ENCODE measurements at places on chromosomes 6 and 20. TPM values are rescaled to one million over a fixed set of nuclear protein-coding genes. Genes with fewer than 3 reads are reported as not detected.

DNA sequence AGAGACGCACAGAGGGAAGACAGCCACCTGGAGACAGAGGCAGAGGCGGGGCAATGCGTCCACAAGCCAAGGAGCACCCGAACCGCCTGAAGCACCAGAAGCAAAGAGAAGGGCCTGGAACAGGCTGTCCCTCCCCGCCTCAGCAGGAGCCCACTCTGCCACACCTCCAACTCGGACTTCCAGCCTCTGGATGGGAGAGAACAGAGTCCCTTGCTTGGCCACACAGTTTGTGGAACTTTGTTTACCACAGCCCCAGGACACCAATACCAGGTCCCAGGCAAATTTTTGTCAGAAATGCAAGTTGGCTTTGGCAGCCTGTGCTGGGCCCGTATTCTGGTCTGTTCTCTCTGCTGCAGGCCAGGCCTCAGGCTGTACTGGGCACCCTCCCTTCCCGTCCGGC is 87.5 kb upstream of the RPS6KA2 start:
- H3K4me1 ChIP-seq = no peaks in the 10 kb centered on the region
- no peak overlapping the region for H3K4me3 ChIP-seq
- no peaks in the 10 kb centered on the region for H3K36me3 ChIP-seq
- DNase-seq = no peak
- H3K27me3 ChIP-seq = no peaks in the 10 kb centered on the region

- H3K27ac ChIP-seq = no peak overlapping the region
- no peak for DNase-seq
- no peaks in the 10 kb centered on the region for H3K27me3 ChIP-seq
- H3K4me1 ChIP-seq = peaks cover 14% of the 10 kb centered on the region
- no peaks in the 10 kb centered on the region for H3K36me3 ChIP-seq
Measured at GRCh38 chr20:30610751-30611150, 646.7 kb upstream of the DEFB115 start.

DNA sequence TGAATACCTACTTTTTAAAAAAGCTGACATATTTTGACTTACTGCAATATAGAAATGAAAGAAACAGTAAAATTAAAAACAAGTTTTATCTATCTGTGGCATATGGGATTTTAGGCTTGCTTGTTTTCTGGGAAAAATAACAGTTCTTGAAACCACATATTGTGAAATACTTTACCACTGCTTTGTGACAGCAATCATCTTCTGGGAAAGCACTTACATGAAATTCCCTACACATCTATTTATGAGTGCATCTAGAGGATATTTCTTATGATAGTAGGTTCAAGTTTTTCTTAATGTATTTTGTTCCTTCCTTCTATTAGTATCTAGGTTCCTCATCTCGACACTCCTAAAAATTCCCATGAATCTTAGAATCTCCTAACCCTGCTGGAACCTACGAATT is 75.2 kb downstream of the STXBP5 start:
- H3K4me1 ChIP-seq = no peaks in the 10 kb centered on the region
- H3K36me3 ChIP-seq = no peaks in the 10 kb centered on the region
- DNase-seq = no peak
- no peak overlapping the region for H3K27ac ChIP-seq
- no peaks in the 10 kb centered on the region for H3K27me3 ChIP-seq
- no peak overlapping the region for H3K4me3 ChIP-seq

DNA sequence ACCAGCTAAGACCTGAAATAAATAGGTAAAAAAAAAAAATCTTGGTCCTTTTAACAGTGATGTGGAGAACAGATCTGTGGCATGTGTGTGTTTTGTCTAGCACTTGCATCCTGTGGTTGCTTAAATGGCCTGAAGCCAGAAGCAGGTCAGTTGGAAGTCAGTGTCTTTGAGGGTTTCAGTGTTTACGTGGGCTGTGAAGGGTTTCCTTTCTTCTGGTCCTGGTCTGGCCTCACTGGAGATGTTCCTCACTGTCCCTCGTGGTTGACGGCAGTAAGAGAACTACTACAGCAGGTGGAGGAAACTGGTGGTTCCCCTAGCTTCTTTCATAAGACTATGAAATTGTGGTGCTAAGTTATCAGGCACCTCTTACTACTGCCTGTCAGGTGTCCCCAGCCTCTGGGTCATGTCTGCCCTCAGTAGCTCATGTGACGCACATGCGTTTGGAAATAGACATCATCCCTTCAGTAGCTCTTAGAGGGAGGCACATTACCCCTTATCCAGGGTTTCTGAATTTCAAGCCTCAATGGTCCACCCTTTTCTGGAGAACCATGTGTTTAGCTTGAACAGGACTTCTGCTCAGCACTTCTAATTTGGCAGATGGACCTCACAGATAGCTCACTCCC is 59.4 kb upstream of the SCP2D1 start:
- no peak overlapping the region for H3K27ac ChIP-seq
- no peaks in the 10 kb centered on the region for H3K4me1 ChIP-seq
- no peaks in the 10 kb centered on the region for H3K27me3 ChIP-seq
- no peaks in the 10 kb centered on the region for H3K36me3 ChIP-seq
- DNase-seq = no peak
- H3K4me3 ChIP-seq = no peak overlapping the region

DNA sequence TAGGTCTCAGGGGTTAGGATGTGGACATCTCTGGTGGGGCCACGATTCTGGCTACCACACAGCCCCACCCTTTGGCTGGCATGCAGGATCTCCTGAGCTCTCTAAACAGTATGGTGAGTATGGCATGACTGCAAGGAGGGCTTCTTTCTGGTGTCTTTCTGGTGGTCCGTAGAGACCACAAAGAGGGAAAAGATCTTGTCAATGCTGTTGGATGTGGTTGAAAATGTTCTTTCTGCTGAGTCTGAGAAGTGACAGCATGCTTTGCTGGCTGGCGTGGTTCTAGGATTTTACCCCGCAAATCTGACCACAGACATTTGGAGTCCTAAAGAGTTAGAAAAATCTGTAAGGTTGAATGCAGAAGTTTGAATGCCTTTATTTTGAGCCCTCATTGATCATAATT is 474.9 kb upstream of the CHD6 start:
- DNase-seq = no peak
- H3K27me3 ChIP-seq = no peaks in the 10 kb centered on the region
- no peak overlapping the region for H3K4me3 ChIP-seq
- no peak overlapping the region for H3K27ac ChIP-seq
- no peaks in the 10 kb centered on the region for H3K36me3 ChIP-seq
- no peaks in the 10 kb centered on the region for H3K4me1 ChIP-seq

DNA sequence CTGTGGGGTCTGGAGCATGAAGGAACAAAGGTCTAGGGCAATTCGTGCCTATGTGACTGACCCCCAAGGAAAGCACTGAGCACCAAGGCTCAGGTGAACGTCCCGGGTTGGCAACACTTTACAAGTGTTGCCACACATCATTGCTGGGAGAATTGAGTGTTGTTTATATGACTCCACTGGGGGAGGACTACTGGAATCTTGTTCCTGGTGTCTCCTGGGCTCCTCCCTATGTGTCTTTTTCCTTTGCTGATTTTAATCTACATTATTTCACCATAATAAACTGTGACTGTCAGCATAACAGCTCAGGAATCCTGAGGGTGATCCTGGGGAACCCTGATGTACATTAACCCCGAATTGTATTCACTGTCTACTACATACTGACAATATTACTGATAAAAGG is 207.7 kb upstream of the BMP2 start:
- no peaks in the 10 kb centered on the region for H3K4me1 ChIP-seq
- H3K27me3 ChIP-seq = no peaks in the 10 kb centered on the region
- H3K4me3 ChIP-seq = no peak overlapping the region
- no peak overlapping the region for H3K27ac ChIP-seq
- no peak for DNase-seq
- no peaks in the 10 kb centered on the region for H3K36me3 ChIP-seq

GRCh38 chr6:23953976-23954375 is 172.0 kb upstream of the NRSN1 start:
- H3K4me3 ChIP-seq = no peak overlapping the region
- DNase-seq = no peak
- no peaks in the 10 kb centered on the region for H3K36me3 ChIP-seq
- H3K27me3 ChIP-seq = no peaks in the 10 kb centered on the region

DNA sequence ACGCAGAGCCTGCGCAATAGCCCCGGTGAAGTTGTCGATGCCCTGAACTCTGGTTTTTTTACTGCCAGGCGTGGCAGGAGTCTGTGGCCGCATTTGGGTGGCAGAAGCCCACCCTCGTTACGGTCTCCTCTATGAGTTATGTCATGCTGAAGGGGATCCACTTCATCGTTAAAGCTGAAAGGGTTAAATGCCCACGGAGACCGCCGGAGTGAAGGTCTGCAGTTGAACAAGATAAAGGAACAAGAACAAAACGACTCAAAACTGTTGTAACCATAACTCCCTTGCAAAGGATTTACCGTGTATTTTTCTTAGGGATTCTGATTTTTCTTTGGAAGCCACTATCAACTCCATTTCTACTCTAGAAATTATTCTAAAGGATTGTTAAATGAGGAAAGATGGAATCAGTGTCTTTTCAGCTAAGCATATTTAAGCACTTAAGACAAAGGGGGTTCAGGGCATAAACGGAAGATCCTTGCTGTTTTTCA is 501 bp upstream of the ELOVL5 start:
- H3K27ac ChIP-seq = peak overlapping the region; percentile 90
- no peaks in the 10 kb centered on the region for H3K36me3 ChIP-seq
- peaks cover 34% of the 10 kb centered on the region for H3K4me1 ChIP-seq
- DNase-seq = no peak
- H3K4me3 ChIP-seq = peak overlapping the region; percentile 97

DNA sequence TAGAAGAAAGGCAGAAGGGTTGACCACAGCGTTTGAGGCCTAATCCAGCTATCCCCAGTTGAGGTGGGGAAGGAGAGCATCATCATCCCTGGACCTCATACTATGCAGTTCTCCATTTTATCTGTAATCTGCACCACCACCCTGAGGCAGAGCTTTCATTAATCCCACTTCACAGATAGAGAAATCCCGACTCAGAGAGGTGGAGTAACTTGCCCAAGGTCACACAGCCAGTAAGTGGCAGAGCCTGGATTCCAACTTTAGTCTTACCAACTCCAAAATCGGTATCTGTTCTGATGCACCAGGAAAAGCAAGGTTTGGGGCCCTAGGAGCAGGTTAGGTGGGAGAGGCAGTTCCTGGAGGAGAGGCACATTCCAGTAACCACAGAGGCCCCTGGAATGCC is 6.7 kb downstream of the TMEM74B start:
- DNase-seq = no peak
- H3K4me3 ChIP-seq = no peak overlapping the region
- no peaks in the 10 kb centered on the region for H3K4me1 ChIP-seq

GRCh38 chr20:24449026-24449720 is 20.3 kb upstream of the SYNDIG1 start:
- H3K36me3 ChIP-seq = no peaks in the 10 kb centered on the region
- peaks cover 6% of the 10 kb centered on the region for H3K27me3 ChIP-seq
- H3K4me3 ChIP-seq = no peak overlapping the region
- H3K27ac ChIP-seq = no peak overlapping the region

GRCh38 chr20:17768271-17768670 is 68.5 kb downstream of the BANF2 start:
- no peak for DNase-seq
- H3K27ac ChIP-seq = no peak overlapping the region
- H3K36me3 ChIP-seq = no peaks in the 10 kb centered on the region
- no peaks in the 10 kb centered on the region for H3K27me3 ChIP-seq

- no peak overlapping the region for H3K4me3 ChIP-seq
- peaks cover 4% of the 10 kb centered on the region for H3K4me1 ChIP-seq
- H3K27ac ChIP-seq = no peak overlapping the region
Measured at GRCh38 chr6:44151348-44152108, 7.1 kb upstream of the CAPN11 start.

GRCh38 chr6:15254070-15254975 is 8.5 kb downstream of the JARID2 start:
- H3K27ac ChIP-seq = peak overlapping the region; percentile 22
- no peak overlapping the region for H3K4me3 ChIP-seq
- H3K4me1 ChIP-seq = peaks cover 51% of the 10 kb centered on the region
- H3K36me3 ChIP-seq = no peaks in the 10 kb centered on the region
- no peak for DNase-seq

The MEI4 gene
- total RNA-seq = 0.13 TPM

The VGLL2 gene
- 0.21 TPM for total RNA-seq

The PTGIS gene
- 16.5 TPM for total RNA-seq

The RAMACL gene
- total RNA-seq = 0.79 TPM

The MAN1A1 gene
- total RNA-seq = 6.2 TPM

Measured in heart right ventricle (tissue), 16 donors.